CD4-positive, alpha-beta T cell treated with Interleukin-6 at 100 ng/mL for 8 hours (primary cell): ENCODE measurements at places on chromosomes 2 and 18.

GRCh38 chr18:71237641-71238040 lies 948.8 kb downstream of the SOCS6 start:
- DNase-seq, result no peak

GRCh38 chr2:58598171-58598570 lies 357.0 kb upstream of the FANCL start:
- no peak for DNase-seq

GRCh38 chr2:59677158-59677557 lies 876.3 kb downstream of the BCL11A start:
- DNase-seq, result no peak

GRCh38 chr2:212990697-212991096 lies 160.7 kb downstream of the IKZF2 start:
- no peak for DNase-seq

- no peak for DNase-seq
Observed at GRCh38 chr18:55115606-55116005, 156.3 kb upstream of the CCDC68 start.

DNA sequence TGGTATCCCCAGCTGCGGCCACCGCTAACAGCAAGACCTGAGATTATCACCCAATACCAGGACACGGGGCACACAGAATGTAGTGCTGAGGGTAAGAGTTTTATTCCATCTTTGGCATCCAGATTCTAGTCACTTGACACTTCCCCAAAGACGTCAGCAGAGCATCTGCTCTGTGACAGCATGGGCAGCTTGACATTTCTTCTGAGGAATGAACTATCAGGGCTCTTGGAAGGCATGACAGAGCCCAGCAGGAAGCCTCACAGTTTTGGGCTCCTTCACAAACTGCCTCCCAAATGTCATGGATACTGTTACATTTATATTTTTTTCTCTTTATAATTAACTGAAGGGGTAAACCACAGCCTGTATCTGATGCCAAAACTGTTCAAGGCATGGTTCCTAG lies 1010.7 kb downstream of the TDRD15 start:
- no peak for DNase-seq

- DNase-seq, result no peak
Observed at GRCh38 chr2:71692621-71693277, 239.4 kb downstream of the DYSF start.

- no peak for DNase-seq
Observed at GRCh38 chr2:77920838-77921366, 398.7 kb upstream of the LRRTM4 start.

- no peak for DNase-seq
Observed at GRCh38 chr2:191688934-191689695, 11.2 kb downstream of the NABP1 start.

DNA sequence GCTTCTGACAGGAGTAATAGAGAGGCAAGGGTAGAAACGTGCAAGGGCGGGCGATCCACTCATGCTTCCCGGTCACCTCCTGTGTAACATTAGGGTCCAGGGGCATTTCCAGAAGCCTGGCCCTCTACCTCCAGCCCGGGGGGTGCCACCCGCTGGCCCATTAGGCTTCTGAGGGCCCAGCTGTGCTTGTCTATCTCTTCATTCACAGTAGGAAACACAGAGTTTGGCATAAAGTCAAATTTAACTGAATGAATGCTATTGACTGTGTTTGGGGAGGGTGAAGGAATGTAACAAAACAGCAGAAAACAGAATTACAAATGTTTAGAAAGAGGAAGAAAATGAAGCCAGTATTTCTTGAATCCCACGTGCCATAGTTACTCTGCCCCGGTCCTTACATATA lies 112.4 kb upstream of the SLC66A3 start:
- DNase-seq, result no peak

DNA sequence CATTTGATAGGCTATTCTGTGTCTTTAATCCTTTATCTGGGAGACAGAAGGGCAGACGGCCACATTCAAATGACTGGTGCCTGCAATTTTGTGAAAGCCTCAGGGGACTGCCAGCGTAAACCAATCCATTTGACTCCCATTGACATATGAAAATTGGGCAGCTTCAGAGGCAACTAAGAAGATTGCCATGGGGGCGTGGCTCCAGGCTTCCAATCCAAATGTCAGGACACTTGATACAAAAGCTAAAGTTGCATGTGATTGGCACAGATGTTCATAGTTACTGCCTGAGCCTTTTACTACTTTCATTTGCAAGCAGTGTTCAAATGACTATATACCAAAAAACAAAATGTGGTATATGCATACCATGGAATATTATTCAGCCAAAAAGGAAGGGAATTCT lies 42.0 kb downstream of the SPC25 start:
- DNase-seq, result no peak

DNA sequence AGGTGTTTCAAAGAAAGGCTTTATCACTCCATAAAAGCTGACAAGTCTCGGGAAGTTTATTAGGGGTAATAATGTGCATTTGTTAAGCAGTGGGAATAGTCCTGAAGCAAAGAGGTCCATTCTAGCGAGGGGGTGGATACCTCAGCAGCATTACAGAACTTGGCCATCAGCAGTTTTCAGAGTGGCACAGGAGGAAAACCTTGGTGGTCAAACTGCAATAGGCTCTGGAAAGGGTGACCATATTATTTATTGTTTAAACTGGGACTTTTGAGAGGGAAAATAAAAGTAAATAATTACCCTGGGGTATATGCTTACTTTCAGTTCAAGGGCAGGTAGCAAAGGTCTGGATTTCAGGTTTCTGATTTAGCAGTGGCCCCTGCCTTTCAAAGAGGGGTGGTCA lies 115.5 kb upstream of the KLHL14 start:
- DNase-seq, result no peak

GRCh38 chr18:75132098-75132870 lies 76.7 kb downstream of the PTGR3 start:
- DNase-seq, result no peak

DNA sequence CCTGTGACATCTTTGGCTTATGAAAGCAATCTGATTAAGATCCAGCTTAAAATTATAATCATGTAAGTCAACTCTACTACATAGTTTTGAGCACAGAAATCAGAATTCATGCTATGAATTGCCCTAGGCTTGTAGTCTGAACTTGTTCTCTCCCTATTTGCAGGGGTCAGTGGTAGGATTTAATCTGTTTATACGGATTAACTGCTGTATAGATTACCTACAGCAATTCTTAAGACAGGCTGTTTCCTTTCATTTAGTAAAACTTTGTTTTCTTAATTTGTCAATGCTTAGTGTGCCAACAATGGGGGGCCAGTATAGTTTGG lies 287.9 kb downstream of the PDE11A start:
- no peak for DNase-seq

GRCh38 chr2:235462415-235462790 lies 31.4 kb upstream of the AGAP1 start:
- DNase-seq, result no peak

GRCh38 chr2:128638341-128639119 lies 319.9 kb upstream of the HS6ST1 start:
- no peak for DNase-seq

GRCh38 chr2:66439812-66440542 lies 5.1 kb downstream of the MEIS1 start:
- DNase-seq, result no peak

DNA sequence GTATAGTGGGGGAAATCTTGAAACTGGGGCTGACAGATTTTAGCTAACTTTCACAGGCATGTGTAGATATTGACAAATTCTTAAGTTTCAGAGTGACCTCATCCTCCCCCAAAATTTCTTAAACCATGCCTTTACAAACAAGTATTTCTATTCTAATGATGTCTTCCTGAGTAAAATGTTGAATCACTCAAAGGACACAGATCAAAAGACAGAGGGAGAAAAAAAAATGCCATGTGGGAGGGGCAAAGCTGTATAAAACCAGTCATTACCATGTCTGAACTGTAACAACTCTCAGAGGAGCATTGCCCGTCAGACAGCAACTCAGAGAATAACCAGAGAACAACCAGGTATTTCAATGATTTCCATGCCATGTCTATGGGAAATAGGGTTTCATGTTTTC lies at the start of gene SERPINB2:
TSS of gene SERPINB2 (plus strand) at position 282 of the 400 bp plus-strand sequence. CDS start 3,740 bp downstream, outside the sequence.
- DNase-seq, result no peak

- no peak for DNase-seq
Observed at GRCh38 chr2:68537011-68537410, 69.6 kb downstream of the APLF start.

DNA sequence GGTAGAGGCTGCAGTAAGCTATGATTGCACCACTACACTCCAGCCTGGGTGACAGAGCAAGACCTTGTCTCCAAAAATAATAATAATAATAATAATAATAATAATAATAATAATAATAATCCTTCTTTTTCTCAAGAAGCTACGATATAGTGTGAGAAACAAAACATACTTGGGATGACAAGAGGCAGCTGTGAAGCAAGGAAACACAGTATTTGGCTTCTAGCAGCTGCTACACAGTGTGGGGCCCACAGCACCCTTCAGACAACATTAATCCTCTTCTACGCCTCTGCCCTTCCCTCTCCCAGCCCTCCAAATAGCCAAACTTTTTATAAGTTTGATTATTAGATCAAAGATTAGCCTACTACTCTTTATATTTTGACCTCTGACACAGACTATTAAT lies 62.2 kb downstream of the MYOM1 start:
- DNase-seq, result no peak

GRCh38 chr18:55430026-55430425 lies 158.0 kb downstream of the TCF4 start:
- DNase-seq, result no peak

DNA sequence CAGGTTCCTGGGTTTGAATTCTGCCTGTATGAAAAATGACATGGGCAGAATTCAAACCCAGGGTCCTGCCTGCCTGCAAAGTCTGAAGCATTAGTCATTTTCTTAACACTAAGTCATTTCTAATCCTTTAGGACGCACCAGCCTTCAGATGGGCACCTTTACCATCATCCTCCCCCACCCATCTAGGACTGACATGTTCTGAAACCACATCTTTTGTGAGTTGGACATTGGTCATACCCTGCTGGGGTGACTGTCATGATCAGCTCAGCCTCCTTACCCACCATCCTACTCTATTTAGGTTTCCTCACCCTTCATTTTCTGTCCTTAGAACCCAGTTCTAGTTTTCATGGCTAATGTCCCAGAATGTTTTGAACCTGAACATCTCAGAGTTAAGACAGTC lies 104.9 kb downstream of the TRIB2 start:
- no peak for DNase-seq

GRCh38 chr18:59229701-59230443 lies 9.9 kb downstream of the GRP start:
- DNase-seq, result no peak

GRCh38 chr2:174965992-174966744 lies 39.0 kb downstream of the CHN1 start:
- DNase-seq, result no peak

- DNase-seq, result no peak
Observed at GRCh38 chr2:233532971-233533370, 33.6 kb downstream of the USP40 start.

DNA sequence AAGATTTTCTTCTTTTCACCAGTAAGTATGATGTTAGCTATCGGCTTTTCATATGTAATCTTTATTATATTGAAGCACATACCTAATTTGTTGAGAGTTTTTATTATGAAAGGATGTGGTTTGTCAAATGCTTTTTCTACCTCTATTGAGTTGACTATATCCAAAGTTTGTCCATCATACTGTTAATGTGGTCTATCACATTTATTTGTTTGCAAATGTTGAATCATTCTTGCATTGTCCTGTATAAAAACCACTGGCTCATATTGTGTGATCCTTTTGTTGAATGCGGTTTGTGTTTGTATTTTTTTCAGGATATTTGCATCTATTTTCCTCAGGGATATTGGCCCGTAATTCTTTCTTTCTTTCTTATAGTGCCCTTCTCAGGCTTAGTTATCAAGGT lies 675.5 kb downstream of the NUP35 start:
- no peak for DNase-seq

DNA sequence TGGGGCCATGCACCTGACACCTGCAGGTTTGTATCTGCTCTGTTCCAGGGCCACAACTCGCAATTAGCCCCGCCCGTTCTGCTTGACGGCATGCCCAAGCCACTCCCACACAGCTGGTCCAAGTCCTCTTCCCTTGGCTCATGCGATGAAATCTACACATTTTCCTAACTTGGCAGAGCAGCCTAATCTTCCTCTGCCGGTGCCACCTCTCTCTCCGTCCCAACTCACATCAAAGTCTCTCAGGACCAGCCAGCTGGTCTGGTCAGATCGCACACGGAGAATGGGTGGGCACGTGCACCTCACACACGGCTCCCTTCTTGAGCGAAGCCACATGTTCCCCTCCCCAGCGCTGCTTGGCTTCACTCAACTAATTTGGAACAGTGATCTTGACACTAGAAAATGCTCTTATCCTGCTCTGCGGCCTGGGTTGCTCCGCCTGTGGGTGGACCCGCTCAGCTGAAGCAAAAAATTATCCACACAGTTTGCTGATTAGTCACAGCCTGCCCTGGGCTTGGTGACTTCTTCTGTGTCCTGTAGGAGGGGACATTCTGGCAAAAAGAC lies 176.7 kb downstream of the NRP2 start:
- DNase-seq, result no peak
